ENCODE measurements at places on chromosomes 6 and 20.
A peak's percentile ranks its signal among the peaks of the same experiment; 100 is the strongest.

DNA sequence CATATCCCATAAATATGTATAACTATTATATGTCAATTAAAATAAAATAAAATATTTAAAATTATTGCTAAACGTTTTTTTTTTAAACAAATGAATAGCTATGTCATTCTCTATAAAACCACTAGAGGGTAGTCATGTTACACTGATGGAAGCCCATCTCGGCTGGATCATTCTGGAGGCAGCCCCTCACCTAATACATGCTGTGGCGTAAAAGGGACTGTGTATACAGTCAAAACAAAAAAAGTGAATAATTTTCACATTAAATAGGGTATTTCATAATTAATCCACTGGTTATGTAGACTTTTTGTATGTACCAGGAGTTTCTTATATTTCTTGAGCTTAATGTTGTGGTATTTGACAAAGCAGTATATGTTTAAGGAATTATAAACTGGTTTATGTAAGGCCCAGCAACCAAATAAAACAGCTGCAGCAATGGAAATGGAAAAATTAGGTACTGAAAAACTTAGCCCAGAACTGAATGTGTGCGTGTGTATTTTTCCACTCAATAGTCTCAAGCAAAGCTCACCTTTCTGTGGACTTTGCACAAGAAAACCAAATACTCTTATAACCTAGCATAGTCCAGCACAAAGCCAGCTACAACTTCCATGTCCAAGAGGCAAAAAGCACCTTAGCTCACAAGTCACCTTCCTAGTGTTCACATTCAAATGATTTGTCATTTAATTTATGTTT is 81.7 kb downstream of the COL9A1 start:
- DNase-seq, result no peak

- no peak for DNase-seq
Observed at GRCh38 chr20:54611708-54612412, 136.5 kb downstream of the DOK5 start.

GRCh38 chr6:113662688-113663333 is 194.3 kb upstream of the MARCKS start:
- DNase-seq, result no peak

DNA sequence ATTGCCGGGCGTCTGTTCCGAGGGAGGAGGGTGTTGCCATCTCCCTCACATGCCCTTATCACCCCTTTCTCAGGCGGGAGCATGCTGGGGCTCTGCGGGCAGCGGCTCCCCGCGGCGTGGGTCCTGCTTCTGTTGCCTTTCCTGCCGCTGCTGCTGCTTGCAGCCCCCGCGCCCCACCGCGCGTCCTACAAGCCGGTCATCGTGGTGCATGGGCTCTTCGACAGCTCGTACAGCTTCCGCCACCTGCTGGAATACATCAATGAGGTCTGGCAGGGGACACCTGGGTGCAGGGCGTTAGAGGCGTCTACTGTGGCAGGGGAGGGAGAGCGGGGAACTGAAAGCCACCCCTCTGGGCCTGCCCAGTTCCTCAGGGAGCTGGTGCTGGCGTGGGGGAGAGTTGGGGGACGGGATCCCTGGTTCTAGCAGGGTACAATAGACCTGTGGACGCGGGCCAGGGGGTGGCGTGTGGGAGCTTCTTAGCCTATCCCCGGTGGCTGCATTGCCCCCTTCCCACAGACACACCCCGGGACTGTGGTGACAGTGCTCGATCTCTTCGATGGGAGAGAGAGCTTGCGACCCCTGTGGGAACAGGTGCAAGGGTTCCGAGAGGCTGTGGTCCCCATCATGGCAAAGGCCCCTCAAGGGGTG is 697 bp downstream of the PPT2 start:
- peak; percentile 79 for DNase-seq

- no peak for DNase-seq
Observed at GRCh38 chr20:47380481-47380880, 24.0 kb upstream of the ZMYND8 start.

DNA sequence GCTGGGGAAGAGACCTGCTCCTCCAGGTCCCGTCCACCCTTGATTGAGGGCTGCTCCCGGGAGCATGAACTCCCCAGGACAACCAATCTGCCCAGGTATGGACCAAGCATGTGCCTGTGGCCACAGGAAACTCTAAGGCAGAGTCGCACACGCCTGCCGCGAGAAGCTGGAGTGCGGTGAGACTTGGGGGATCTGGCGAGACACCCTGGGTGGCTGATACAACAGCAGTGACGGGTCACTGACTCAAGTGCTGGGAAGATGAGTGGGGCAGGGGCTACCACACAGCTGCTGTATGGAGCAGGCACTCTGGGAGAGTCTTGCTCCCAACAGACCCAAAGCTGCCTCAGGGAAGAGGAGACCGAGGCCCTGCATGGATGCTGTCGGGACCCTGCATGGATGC is 40.1 kb downstream of the BFSP1 start:
- no peak for DNase-seq

DNA sequence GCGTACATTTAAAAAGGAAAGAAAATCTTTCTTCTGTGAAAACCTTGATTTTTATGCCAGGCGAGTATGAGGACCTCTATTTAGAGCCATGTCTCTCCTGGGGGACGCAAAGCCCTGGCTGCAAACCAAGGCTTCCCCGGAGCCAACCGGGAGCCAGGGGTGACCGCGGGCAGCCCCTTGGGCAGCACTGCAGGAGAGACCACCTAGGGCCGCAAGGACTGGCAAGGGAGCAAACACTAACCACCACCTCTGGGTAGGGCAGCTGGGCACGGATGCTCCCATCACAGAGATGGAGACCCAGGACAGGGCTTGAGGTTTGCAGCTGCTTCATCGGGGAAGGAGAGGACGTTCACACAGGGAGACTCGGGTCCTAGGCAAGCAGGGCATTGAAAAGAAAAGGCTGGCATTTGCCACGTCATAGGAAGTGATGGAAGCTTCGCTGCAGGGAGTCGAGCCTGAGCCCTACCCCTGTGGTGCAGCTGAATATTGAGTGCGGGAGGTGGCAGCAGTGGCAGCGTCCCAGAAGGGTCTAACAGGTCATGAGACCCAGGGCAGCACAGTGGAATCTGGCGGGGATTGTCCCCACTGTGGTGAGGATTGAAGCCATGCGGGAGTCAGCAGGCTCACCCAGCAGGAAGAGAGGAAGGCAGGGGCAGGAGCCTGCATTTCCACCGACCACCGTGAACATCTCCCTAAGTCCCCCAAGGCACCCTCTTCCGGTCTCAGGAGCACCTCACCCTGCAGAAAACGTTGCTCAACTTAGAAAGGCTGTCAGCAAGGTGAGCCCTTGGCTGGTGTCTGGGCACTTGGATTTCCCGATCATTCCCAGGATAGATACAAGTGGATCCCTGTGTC is 156.2 kb upstream of the CST7 start:
- DNase-seq, result no peak

DNA sequence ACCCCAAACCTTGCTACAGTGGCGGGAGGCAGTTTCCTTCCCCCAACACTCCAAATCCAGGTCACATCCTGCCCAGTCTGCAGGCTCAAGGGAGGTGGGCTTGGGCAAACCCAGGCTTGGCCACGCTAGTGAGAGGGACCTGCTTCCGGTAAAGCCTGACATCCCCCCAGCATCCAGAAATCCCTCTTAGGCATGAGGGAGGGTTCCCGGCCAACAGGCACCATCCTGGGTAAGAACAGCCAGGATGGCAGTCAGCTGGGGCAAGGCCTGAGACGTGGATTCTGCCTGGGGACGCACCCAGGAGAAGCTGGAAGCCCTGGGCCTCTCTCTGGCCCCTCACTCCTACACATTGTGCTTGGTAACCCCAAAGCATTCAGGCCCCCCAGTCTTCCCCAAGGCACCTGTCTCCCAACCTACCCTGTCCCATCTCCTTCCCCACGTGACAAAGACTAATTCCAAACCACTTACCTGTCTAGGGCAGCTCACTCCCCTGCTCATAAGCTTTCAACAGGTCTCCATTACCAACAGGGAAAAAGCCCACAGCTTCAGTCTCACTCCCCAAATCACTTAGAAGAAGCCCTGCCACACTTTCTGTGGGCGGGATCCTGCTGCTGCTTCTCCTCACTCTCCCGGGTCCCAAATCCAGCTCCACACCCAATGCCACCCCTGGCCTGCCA is 2.1 kb downstream of the C20orf144 start:
- DNase-seq, result no peak

GRCh38 chr6:34877259-34877658 is 10.6 kb downstream of the TAF11 start:
- no peak for DNase-seq

DNA sequence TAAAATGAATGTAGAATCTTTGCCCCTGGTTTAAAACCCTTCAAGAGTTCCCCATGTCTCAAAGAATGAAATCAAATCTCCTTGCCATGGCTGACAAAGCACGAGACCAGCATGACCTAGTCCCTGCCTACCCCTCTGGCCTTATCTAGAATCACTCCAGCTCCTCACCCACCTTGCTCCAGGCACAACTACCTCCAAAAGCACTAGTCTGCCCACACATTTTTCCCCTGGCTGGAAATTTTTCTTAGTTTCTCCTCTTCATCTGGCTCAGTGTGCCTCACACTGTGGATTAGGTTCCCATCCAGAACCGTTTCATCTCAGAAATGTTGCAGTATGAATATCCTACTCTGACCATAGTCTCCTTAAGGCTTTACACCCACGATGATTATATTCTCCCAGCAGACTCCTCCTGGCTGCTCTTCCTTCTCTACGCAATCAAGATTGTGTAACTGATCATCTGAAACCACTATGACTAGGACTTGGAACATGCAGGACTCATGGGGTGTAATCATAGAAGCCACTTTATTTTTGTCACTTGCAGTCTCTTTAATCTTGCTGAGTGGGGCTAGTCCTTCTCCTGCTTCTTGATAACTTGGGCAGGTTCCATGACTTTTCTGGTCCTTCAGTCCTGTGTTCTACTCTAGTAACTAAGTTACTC is 7.8 kb upstream of the MRS2 start:
- DNase-seq, result no peak

- DNase-seq, result no peak
Observed at GRCh38 chr6:40556881-40557280, 30.3 kb downstream of the LRFN2 start.

DNA sequence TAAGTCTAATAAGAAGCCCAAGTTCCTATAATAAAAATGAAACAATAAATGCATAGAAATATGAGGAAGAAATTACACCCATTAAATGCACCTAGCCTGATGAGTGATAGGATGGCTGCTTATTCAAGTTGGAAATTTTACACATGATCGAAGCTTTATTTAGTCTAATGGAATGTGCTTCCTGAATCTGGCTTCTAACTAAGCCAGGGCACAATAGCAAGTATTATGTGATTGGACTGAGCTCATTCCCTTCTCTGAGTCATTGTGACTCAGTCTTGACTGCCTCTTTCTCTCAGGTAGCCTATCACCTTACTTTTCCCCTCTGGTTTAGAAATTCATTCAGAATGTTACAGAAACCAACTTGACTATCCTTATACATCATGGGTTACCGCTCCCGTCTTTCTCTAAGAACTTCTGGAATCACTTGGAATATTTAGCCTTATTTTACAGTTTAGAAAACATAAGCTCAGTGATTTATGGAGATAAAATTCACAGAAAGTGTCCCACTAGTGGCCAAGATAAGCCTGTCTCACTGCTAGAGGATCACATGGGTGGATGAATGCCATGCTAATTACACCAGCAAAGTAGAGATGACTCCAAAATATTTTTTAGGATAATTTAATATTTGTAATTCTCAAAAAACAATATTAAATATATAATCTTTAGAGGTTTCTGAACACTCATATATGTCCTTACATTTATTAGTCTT is 505.3 kb upstream of the JAG1 start:
- DNase-seq, result no peak

DNA sequence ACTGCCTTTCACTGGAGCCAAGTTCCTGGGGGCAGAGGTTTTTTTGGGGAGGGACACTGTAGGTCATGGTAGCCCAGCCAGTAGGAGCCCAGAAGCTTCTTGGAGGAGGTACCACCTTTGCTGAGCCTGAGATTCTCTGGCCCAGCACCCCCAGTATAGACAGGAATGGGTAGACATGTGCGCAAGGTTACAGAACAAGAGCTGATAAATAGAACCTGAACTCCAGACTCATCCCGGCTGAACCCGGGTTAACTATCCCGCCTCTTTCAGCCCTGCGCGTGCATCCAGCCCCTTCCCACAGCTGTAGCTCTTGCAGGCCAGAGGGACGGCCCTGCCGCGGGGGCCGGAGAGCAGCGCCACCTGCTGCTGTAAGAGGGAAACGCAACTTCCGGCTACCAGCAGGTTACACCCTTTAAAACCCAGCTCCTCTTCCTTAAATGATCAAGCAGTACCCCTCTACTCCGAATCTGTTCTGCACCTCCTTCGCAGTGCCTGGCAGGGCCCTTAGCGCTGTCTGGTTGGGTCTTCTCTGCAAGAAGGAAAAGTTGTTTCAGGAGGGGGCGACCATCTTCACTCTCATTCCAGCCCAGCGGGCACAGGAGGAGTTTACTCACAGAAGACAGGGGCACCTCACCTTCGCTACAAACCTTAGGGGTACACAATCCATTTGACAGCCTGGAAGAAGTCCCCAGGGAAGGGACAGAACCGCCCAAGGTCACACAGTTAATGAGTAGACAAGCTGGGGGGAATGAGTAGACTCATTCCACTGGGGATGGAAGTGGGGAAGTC is 7.5 kb downstream of the SRXN1 start:
- DNase-seq, result peak; percentile 14

DNA sequence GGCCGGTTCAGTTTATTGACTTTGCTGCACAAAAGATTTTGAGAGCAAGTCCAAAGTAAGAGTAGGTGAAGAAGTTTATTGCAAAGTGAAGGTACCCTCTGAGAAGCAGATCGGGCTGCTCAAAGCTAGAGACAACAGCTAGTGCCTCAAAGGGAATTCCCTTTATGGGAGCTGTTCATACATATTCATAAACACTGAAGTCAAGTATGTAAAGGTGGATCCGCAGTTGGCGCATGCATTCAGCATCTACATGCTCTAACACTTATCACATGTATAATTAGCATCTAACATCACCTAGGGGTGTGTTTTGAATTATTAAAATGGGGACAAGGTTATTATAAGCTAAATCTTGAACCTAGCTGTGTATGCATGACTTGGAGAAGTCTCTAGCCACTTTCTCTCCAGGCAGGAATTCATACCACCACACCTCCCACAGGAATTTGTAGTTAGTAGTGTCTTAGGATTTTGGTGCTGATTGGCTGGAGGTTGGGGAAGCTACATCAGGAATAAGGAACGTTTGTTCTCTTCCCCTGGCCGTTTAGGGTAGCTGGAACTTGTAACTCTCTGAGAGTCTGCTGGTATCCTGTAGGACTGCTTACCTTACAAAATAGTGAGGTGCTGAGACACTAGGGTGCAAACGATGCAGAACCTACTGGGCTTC is 1633.9 kb downstream of the GRIK2 start:
- DNase-seq, result no peak

- DNase-seq, result no peak
Observed at GRCh38 chr6:106181664-106182418, 95.7 kb downstream of the PRDM1 start.

DNA sequence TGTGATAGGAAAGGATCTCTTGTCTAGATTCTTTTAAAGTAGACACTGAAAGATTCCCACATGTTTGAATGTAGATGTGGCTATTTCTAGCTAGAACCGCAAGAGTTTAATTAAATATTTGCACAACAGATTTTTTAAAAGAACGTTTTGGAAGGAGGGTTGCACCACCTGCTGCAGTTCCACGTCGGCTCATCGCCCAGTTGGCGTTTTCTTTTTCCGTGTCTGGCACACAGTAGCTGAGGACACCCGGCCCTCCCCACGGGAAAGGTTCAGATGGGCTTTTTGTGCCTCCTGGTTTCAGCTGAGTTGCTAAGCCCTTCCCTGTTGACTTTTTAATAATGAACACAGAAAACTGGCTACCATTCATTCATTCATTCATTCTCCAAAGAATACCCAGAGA is 41.8 kb upstream of the DOK5 start:
- no peak for DNase-seq

GRCh38 chr6:48985025-48985424 is 478.0 kb downstream of the MMUT start:
- no peak for DNase-seq
